MM.1S (cell line): ENCODE measurements at places on chromosomes 2 and 18.

GRCh38 chr2:147364597-147364996, 480.2 kb upstream of the ACVR2A start:
- peak; percentile 86 for DNase-seq

DNA sequence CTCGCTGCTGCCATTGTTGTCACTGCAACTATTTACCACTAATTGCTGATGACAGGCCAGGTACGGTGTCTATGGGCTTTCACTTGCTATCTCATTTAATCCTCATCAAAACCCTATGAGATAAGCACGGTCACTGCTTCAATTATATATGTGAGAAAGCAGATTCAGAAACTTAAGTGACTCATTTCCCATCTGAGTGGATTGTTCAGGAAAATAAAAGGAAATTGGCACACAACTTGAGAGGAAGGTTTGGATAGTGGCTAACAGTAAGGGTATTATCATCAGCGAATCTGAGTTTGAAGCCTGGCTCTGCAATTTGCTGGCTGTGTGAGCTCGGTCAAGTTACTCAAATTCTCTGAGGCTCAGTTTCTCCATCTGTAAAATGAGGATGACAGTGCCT, 196.0 kb downstream of the KCNS3 start:
- DNase-seq, result no peak

DNA sequence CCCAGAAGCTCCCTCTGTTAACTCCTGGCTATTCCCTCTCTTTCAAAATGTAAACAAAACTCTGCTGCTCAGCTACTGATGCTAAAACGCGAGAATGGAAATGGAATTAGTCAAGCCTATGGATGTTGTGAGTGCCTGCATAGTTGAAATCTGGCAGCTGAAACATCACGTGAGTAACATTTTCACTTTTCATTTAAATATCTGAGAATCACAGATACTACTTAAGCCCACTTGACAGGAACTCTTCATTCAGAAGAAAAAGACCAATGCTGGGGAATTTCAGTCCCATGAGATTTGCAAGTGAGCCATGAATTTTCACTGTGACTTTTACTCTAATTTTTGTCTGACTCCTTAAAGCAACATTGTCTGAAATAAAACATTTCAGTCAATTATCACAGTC, 215.3 kb upstream of the SESTD1 start:
- no peak for DNase-seq

DNA sequence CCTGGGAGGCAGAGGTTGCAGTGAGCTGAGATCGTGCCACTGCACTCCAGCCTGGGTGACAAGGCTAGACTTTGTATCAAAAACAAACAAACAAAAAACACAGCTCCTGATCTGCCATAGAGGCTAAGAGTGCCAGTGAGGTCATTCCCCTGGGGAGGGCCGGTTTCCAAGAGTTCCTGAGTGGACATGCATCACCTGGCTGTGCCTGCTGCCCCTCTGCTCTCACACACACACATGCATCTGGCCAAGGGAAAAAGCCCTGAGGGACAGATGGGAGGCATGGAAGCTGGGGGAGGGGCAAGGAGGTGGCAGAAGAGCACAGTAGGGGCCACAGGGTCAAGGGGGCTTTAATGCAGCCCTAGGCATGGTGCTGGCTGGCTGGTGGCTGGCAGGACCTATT, 60.4 kb downstream of the ZBTB7C start:
- no peak for DNase-seq

- DNase-seq, result no peak
Observed at GRCh38 chr18:49228187-49228586, 232.3 kb downstream of the DYM start.

DNA sequence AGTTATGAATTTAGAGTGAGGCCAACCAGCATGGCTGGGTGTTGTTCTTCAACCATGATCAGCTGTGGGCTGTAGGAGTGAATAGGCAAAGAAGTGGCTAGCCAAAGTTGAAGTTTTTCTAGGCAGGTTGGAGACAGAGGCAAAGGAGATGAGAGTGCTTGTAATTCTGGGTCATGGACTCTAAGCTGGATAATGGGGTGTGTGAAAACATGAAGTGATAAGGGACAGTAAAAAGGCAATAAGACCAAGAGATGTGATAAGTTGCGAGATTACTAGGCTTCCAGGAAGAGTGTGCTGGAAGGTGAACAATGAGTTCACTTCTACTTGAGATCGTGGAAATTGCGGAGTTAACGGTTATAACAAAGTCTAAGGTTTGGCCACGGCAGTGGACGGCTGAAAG, 118.6 kb upstream of the RNF152 start:
- no peak for DNase-seq

- DNase-seq, result peak; percentile 61
Observed at GRCh38 chr18:55838319-55838718, 250.3 kb upstream of the TCF4 start.

GRCh38 chr2:181058378-181059269, 78.2 kb downstream of the UBE2E3 start:
- DNase-seq, result peak; percentile 70

DNA sequence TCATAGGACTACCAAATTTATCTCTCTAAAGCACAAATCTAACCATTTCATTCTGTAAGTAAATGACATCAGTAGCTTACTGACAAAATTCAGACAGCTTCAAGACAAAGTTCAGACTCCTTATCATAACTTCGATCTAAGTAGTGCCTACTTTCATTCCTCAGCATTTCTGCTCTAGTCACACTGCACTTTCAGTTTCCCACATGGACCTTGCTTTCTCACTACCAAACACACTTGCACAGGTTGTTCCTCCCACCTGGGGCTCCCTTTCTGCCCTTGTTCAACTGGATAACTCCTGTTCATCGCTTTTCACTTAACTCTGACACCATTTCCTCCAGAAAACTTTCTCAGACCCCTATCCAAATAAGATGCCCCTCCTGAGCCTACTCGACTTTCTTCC, 22.1 kb upstream of the CCDC150 start:
- peak; percentile 80 for DNase-seq

- DNase-seq, result peak; percentile 35
Observed at GRCh38 chr2:163123526-163123925, 285.0 kb upstream of the KCNH7 start.

- no peak for DNase-seq
Observed at GRCh38 chr2:209663139-209663538, 108.5 kb upstream of the UNC80 start.

GRCh38 chr2:121567957-121568409, 37.3 kb downstream of the RNU4ATAC start:
- DNase-seq, result no peak

- DNase-seq, result no peak
Observed at GRCh38 chr2:103232865-103233264, 471.0 kb downstream of the TMEM182 start.

DNA sequence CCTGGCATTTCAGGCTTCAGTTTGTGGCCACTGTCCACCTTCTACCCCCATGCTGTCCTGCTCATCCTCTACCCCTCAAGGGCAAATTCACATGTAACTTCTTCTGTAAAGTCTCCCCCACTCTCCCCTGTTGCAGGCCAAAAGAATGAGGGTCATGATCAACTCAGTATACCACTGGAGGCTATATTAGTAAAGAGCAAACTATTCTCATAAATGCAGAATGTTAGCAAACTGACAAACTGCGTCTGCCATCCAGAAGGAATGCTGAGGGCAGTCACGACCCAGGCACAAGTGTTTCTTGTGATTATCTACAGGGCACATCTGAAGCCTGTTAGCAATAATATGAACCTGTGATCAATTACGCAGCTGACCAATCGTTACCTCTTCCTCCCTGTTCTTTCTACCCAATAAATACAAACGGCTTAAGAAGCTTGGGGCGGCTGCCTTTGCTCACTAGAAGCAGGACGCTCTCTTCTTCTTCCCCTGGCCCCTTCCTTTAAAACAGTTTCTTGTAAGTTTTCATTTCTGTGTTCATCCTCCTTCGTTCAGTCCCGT, 58.3 kb downstream of the SEPTIN10 start:
- DNase-seq, result no peak

DNA sequence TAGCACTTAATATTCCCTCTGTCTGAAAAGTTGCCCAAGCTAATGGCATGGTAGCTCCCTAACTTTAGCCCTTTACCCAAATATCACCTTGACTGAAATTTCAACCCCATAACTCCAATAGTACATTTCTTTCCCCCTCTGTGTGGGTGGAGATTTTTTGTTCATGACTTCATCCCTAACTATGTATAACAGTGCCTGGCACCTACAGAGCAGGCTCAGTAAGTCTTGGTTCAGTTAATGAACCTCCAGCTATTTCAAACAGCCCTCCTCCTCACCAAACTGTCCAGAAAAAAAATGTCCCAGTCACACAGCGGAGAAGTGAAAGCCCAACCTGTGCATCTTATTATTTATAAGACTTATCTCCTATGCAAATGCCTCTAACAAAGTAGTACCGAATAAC, 18.6 kb downstream of the BUB1 start:
- no peak for DNase-seq

DNA sequence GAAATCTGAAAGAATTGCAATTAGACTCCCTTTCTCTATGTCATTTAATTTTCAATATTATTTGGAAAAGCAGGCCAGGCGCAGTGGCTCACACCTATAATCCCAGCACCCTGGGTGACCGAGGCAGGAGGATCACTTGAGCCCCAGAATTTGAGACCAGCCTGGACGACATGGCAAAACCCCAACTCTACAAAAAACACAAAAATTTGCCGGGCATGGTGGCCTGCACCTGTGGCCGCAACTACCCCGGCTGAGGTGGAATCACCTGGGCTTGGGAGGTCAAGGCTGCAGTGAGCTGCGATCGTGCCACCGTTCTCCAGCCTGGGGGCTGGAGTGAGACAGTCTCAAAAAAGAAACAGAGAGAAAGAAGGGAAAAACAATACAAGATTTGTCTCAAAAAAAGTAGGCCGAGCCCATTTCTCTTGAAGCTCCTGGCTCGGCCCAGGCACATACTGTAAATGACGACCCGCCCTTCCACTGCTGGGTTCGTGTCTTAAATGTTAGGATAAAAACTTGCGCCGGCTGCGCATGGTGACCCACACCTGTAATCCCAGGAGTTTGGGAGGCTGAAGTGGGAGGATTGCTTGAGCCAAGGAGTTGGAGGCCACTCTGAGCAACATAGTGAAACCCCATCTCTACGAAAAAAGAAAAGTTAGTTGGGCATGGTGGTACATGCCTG, 31.1 kb upstream of the GPC1 start:
- no peak for DNase-seq

DNA sequence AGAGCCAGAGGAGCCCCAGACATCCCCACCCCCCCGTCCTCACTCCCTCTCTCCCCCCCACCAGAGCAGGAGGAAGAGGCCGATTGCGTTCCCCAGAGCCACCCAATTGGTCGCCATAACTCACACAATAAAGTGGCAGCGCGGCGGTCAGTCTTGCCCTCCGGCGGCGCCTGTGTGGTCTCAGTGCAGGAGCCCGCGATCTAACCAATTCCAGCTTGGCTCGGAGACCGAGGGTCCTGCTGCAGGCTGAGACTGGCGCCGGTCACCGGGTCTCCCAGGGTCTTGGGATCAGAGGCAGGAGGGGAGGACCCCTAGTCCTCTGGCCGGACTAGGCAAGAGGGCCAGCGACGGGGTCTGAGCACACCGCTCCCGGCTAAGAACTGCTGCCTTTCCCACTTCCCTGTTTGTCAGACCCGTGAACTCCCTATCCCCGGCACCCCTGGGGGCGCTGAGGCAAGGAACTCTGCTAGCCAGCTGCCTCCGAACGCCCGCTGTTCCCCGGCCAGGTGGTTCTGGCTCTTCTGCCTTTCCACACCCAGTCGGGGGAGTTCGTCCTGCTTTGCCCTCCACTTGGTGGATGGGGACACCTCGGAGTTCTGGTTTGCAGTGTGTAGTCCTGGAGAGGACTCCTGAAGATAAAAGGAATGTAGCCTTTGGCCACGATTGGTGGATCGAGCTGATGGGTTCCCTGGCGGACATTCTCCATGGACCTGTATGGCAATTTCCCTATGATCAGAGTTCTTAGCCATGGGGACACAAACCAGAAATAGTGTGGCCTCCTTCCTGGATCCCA, 1.0 kb upstream of the HOXD12 start:
- no peak for DNase-seq

GRCh38 chr2:129336276-129336675, 643.2 kb upstream of the RAB6C start:
- DNase-seq, result no peak

DNA sequence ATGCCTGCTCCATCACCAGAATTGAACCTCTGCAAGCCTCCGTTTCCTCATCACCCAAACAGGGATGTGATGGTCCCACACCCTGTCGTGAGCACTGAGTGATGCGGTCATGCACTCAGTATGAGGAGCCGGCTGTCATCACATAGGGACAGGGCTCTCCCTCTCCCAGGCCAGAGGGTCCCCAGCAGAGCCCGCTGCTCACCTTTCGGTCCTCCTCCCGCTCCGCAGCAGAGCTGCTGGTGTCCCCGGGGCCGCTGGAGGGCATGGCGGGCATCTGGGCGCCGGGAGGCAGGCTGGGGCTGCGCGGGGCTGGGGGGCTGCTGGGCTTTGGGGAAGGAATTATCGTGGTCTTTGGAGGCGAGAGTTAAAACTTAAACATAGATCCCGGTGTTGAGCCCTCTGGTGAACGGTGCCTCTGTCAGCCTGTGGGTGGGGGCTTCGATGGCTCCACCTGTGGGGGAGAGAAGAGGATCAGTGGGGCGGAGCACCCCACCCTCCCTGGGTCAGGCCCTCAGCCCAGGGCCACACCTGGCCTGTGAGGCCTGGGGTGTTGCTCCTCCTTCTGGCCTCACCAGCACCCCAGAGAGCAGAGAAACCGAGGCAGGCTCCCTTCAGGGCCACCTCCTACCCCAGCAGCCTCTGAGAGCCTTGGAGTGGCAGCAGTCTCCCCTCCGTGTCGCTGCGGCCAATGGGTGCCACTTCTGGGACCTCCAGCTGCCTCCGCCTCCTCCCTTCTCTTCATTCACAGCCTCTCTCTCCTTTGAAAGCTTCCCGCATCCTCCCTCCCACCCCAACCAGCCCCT, 27.8 kb downstream of the DNMT3A start:
- no peak for DNase-seq

DNA sequence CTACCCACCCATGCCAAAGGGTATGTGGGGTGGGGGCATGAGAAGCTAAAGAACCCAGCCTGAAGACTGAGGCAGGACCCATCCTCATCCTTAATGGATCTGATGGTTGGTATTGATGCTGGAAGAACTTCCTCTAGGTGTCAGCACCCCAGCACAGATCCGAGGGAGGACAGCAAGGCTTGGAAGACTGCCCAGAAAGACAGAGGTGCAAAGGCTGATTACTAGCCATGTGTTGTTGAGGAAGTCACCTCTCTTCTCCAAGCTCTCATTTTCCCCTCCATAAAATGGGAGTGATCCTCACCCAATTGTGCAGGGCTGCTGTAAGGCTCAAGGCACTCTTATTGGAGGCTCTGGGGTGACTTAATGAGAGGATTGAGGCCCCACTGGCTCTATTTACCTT, 256.5 kb downstream of the CELF4 start:
- no peak for DNase-seq
